ENCODE measurements at places on chromosomes 16 and 17. TPM values are rescaled to one million over a fixed set of nuclear protein-coding genes. Genes with fewer than 3 reads are reported as not detected.

The KRT40 gene
- not detected for total RNA-seq

DNA sequence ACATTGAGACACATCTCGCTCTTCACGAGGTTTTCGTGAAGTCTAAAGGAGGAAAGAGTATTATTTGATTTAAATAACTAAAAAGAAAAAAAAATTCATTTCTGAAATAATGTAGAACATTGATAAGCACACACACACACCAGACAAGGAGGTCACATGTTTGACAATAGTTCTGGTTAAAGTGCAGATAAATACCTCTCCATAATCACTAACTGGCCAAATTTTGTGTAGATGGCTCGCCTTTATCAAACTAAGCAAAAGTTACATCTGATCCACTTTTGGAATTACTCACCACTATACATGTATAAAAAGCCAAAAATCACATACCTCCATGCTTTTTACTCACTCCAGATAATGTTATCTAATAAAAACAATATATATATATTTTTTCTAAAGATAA is 106.5 kb downstream of the NCOR1 start:
- no peak for DNase-seq

- no peak for DNase-seq
Observed at GRCh38 chr16:46713634-46714033, 24.2 kb downstream of the ORC6 start.

GRCh38 chr16:57192146-57192545 is 6.0 kb downstream of the RSPRY1 start:
- no peak for DNase-seq

The MT1A gene
- not detected for total RNA-seq

GRCh38 chr16:88880226-88881006 is 14.0 kb upstream of the PABPN1L start:
- no peak for DNase-seq

The CCL1 gene
- not detected for total RNA-seq

The SLC47A1 gene
- total RNA-seq, result not detected

The ELMO3 gene
- total RNA-seq, result 8.8 TPM

DNA sequence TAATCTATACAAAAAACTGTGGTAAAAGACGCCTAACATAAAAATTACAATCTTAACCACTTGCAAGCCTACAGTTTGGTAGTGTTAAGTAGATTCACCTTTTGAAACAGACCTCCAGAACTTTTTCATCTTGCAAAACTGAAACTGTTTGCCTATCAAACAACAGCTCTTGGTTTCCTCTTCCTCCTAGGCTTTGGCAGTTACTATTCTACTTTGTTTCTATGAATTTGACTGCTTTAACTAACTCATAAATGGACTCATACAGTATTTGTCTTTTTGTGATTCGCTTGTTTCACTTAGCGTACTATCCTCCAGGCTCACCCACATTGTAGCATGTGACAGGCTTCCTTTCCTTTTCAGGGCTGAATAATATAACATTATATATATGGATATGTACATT is 97.0 kb downstream of the PRKCA start:
- no peak for DNase-seq

The SLC38A7 gene
- 14.7 TPM for total RNA-seq

DNA sequence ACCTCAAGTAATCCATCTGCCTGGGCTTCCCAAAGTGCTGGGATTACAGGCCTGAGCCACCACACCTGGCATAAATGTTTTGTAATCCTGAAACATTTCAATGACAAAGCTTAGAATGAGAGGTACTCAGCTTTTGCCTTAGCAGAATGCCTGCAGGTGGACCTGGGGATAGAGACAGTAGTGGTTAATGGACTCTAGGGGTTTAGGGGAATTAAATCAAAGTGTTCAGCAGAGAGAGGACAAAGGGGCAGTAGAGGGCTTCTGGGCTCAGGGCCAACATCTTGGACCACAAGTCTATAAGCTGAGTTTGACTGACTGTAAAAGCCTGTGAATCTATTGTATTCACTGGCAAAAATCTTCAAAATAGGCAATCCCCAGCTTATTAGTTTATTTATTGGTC is 36.0 kb upstream of the MED13 start:
- DNase-seq, result no peak

DNA sequence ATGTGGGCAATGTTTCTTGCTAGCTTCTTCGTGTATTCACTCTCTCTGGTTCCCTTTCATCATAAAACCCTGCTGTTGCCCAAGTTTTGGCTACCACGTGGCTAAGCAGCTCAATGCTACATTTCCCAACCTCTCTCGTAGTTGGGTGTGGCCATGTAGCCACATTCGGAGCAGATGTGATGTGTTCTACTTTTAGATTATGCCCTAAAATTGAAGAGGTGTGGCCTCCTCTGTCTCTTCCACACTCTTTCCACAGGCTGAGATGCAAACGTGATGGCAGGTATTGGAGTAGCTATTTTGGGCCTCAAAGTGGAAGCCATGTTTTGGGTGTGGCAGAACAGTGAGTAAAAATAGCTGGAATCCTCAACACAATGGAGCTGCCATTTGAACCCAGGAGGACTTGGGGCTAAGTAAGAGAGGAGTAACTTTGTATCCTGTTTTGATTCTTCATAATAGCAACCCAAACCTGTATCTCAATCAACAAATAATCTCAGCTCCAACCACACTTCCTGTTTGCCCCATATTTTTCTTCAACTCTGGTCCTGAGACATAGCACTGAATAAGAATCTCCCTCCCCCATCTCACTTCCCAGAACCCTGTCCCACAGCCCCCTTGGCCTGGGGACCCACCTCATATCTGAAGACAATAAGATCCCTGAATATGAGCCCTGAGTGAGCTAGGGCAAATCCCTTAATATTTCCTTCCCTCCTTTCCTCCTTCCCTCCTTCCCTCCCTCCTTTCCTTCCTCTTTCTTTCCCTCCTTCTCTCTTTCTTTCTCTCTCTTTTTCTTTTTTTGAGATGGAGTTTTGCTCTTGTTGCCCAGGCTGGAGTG is 4.0 kb downstream of the NUPR1 start:
- peak; percentile 14 for DNase-seq

DNA sequence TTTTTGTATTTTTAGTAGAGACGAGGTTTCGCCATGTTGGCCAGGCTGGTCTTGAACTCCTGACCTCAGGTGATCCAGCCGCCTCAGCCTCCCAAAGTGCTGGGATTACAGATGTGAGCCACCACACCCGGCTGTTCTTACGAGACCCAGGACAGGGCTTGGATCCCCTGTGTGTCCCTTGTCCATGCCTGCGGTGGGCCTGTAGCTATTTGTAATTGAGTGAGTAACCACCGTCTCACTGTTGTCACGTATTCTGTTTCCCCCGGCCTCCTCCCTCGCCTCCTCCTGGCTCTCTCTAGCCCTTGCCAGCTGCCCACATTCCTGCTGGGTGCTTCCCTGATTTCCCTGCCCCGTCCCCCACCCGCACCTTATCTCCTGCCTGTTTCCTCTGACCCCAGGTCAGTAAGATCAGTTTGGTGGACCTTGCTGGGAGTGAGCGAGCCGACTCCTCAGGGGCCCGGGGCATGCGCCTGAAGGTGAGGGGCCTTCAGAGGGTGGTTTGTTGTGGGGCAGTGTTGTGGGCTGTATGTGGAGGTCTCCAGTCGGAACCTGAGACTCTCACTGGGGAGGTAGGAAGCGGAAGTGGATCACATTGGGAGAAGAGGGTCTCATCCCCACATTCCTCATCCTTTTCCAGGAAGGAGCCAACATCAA is 5.6 kb downstream of the KIF1C start:
- DNase-seq, result no peak

DNA sequence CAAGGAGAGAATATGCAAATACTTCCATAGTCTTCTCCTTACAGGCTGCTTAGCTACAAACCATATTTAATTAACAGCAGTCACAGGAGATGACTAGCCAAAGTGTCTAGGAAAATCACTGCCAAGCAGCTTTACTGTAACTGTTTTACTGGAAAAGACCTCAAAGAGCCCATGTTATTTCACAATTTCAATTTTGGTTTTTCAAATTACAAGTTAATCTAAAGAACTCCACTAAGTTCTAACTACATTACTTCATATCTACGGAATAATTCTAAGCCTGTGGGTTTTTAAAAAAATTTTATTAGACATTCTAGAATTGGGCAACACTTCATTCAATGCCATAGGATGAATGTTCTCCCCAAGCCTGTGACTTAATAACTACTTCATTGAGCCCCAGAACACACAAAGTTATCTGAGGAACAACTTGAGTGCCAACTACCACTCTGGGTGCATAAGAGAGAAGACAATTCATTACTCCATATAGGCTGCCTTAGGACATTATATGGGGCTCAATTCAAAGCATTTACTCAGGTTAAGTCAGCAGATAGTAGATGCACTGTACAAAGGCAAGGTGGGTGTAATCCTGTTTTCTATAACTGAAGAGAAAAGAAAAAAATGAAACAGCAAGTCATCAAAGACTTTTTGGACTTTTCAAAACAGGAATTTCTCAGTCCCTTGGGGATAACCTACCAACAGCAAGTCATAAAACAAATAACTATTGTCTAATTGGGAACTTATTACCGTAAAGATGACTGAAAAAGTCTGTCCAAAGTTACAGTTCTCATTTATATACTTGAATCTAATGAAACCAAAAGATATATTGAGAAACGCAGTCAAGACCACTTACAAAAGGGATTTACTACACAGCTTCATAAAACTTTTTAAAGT is 33.0 kb downstream of the STAT3 start:
- DNase-seq, result no peak

DNA sequence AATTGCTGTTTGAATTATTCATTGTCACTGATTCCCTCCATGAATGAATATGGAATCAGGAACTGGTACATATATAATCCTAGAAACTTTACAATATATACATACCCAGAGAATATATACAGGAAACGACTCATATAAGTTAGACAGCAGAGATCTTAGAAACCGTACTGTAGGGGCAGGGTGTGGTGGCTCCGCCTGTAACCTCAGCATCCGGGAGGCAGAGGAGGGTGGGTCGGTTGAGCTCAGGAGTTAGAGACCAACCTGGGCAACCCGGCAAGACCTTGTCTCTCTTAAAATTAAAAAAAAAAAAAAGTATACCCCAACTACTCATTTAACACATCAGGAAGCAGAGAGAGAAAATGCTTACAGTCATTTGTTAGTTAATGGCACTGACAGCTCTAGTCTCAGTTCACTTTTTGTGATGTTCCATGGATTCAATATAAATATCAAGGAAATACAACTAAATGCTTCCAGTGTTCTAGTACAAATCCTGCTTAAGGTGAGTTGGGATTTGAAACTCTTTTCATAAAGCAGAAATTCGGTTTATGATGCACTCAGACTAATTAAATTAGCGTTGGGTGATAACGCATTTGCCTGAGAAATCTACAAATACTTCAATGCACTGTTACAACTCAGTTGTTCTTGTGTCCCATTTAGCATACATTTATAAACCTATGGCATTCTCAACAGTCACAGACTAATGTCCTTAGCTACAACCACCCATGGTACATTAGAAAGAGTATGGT is 5.6 kb downstream of the GLG1 start:
- peak; percentile 64 for DNase-seq

- no peak for DNase-seq
Observed at GRCh38 chr17:58416937-58417299, 416 bp downstream of the RNF43 start.

DNA sequence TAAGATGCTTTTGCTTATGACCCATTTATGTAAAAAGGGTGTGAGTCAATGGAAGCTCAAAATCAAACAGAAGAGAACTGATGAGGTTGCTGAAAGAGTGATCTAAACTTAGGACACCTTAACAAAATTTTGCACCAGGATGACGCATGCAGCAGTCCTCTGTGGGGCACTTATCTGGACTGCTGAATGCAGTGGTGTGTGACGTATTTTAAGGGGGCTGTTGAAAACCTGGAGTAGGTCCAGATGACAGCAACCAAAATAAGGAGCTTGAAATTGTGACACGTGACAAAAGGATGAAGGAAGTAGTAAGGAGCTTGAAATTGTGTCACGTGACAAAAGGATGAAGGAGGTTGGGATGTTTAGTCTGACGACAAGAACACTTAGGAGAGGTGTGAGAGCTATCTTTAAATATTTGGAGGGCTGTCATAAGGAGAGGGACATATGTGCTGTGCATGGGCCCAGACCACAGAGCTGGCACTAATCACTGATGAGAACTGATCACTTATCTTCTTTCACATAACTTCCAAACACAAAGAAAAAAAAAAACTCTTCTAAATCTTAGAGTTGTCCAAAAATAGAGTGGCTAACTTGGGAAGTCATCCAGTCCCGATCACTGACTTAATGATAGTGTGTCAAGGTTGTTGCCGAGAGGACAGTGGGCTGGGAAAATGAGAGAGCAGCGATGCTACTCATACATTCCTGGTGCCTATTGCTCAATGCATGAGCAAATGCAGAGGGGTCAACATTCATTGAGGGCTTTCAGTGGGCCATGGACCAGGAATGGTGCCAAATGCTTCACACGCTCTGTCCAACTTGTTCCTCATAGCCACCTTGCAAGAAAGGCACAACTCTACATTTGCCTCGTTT is 264.2 kb upstream of the ZFHX3 start:
- DNase-seq, result no peak

- peak; percentile 48 for DNase-seq
Observed at GRCh38 chr16:88681709-88682451, 4.4 kb downstream of the SNAI3 start.

DNA sequence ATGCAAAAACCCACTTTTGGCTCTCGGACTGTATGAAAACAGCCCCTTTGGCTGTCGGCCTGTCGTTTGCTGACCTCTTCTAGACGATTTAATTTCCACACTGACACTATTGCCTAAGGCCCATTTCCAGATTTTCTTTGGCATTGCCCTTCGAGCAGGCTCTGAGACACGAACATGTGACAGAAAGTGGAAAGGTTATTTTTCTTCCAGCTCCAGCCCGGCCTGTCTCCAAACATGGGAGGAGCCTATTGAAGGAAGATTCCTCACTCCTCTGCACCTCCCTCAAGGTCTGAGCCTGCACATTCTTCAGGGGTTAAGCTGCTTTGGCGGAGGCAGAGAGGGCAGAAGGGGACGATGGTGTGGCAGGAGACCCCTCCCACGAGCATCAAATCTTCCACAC is 85.9 kb upstream of the FOXF1 start:
- no peak for DNase-seq

DNA sequence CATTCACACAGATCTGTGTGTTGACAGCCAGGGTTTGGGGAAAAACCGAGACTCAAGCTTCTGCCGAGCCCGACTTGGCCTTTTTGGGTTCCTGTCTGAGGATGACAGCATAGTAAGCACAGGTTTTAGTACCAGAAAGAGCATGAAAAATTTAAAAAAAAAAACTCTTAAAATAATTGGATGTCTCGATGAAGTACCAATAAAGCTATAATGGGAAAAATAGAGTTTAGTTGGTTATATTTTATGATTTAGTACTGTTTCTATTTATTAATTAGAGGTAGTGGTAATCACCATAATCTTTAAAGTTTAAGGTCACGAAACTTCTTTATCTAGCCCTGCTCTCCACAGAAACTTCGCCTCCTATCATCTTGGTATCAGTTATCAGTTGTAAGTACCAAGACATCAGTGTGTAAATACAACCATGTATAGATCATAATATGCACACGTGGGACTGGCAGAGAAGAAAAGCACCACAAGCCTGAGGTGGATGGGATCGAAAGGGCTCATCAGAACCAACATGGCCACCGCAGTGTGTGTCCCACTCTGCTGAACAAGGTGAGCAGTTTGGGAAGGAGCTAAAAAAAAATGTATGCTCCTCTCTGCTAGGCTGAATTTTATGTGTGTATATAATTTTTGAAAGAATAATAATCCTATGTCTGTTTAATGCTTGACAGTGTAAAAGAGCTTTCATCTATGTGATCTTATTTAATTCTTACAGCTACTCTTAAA is 14.4 kb upstream of the EEF2K start:
- DNase-seq, result peak; percentile 35

The NFATC3 gene
- 116 TPM for total RNA-seq

The GRIN2C gene
- total RNA-seq, result not detected

Measured in T-cell (primary cell).